ENCODE measurements at places on chromosomes 12 and 14. TPM values are rescaled to one million over a fixed set of nuclear protein-coding genes. Genes with fewer than 3 reads are reported as not detected.

TAS2R20 gene
- total RNA-seq, result 2.2 TPM

PLD4 gene
- not detected for total RNA-seq

MSRB3 gene
- total RNA-seq, result not detected

DNA sequence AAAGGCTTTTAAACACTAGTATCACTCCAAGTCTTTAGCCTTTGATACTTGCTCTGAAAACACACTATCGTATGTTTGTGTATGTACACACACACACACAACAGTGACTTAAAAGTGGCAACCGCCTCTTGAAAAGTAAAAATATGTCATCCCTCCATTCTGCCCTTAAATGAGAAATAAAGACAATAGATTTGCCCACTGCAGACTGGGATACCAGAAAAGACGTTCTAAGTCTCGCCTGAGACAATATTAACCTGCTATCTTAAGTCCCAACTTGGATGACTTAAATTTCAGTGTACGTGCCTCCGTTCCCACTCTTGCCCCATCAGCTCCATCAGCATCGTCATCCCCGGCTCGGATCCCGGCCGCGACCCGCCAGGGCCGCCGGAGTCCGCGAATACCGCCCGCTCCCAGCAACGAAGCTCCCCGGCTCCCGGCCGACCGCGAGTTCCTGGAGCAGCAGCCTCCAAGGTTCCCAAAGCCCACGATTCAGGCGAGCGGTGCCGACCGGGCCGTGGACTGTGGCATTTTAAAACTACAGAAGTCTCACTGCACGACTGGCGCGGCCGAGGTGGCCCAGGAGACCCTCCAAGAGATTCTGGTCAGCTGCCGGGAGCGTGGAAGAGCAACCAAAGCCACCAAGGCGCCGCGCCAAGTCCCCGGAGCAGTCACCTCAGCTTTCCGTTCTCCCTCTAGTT, 2.8 kb upstream of the ARID2 start:
- peak; percentile 37 for DNase-seq

DNA sequence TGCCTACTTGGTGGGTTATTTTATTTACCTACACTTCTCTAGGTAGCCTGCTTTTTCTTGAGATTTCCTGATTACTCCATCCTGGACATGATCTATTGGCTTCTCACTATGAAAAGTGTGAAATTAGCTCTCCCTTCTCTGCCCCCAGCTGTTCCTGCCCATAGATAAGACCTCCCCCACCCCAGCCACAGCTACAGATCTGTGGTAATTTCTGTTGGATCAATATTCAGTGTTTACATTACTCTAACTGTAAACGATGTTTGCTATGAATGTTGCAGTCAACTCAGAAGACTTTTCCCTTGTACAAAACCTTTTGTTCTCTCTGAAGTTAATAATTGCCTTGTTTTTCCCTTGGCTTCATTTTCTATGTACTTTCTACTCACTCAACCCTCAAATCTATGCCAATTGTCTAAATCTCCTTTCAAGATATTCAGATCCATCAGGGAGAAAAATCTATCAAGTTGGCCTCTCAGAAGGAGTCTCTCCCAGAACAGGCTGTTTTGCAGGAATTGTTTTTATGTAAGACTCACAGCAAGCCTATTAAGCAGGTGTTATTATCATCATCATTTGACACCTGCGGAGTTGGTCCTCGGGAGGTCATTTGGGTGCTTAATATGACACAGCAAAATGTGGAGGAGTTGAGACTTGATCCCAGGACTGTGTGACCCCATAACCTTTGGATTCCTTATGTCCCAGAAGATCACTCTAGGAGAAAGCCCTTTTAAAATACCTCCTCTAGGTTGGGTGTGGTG, 227.4 kb downstream of the SUDS3 start:
- no peak for DNase-seq

ETNK1 gene
- 68.6 TPM for total RNA-seq

POTEM gene
- not detected for total RNA-seq

DNA sequence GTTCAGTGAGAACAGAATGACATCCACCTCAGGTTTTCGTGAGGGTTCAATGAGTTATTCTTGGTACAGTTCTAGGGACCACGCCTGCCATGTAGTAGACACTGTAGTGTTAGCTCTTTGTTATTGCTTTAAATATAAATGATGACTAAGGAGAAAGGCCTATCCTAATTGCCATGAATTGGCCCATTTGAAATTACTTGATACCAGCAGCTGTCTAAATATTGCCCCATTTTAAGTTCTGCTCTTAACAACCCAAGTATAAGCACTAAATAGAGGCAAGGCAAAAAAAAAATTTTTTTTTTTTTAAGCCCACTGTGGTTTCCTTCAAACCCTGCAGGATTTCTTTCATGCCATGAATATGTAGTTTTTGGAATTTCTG, 84.5 kb downstream of the BORCS5 start:
- DNase-seq, result no peak

DNA sequence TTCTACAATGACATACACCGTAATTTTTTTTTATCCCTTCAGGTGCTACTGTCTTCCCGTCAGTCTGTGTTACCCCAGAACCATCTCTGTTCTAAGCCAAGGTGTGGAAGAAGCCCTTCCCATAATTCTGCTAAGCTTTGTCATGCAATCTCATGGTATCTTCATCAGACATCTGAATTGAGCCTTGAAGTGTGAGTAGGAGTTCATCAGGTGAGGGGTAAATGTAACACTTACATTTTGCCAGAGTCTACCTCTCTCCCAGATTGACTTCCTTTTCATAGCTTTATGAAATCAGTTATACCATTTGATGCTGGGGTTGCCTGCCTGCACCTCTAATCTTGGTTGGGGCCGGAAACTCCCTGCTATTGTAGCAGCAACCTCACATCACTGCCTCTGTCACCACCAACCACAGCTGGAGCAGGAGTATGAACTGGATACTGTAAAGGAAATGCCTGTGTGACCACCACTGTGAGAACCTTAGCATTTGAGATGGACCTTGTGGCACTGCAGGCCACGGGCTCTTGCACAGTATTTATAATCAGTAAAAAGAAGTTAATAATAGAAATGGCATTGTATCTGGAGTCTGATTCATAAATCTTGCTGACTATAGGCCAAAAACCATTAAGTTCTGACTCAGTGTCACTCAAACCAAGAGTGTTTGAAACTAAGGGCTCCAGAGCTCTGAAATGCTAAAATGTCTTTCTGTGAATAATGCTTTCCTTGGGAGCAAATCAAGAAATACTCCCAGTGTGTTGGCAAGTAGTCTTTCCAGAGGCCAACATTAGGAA, 58.7 kb upstream of the STK38L start:
- DNase-seq, result peak; percentile 74

- DNase-seq, result no peak
Observed at GRCh38 chr14:34354556-34354955, 107.5 kb downstream of the SPTSSA start.

- no peak for DNase-seq
Observed at GRCh38 chr14:46686652-46687051, 35.1 kb upstream of the RPL10L start.

GRCh38 chr12:93702707-93703315, 25.6 kb downstream of the CRADD start:
- no peak for DNase-seq

SLC25A47 gene
- total RNA-seq, result not detected

GRCh38 chr14:89681086-89682018, 264.3 kb upstream of the FOXN3 start:
- peak; percentile 47 for DNase-seq

DNA sequence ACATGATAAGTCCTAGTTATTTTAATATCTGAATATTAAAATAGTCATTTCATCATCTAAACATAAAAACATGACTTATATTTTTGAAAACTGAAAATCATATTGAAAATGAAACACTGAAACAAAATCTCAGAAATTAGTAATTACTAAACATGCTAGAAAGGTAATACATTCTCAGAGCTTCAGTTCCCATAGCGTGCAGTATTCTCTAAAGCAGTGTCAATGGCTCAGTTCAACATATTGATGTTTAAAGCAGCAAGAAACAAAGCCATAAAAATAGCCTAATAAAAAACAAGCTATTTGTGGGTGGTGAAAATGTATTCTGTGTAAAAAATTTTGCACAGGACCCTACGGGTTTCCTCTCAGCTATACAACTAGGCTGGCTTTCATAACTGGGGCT, 1337.4 kb downstream of the FSCB start:
- DNase-seq, result no peak

DNA sequence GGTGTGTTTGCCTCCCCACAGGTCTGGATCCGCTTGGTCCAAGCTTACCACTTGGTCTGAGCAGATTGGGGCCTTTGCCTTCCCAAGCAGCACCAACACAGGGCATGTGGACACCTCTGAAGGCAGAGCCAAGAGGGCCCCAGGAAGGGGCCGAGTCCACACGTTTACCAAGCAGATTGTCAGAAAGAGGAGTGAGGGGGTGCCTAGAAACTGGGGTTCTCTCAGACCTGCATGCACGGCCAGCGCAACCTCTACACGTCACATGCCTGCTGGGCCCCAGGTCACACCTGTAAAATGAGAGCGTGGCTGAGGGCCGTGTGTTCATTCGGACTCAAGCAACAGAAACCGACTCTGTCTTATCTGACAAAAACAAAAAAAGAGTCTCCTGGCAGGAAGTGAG, 96.9 kb downstream of the PAPOLA start:
- DNase-seq, result no peak

GRCh38 chr14:29823816-29824215, 103.8 kb downstream of the PRKD1 start:
- no peak for DNase-seq

- DNase-seq, result no peak
Observed at GRCh38 chr12:106644335-106645073, 61.7 kb downstream of the RFX4 start.

GRCh38 chr14:24944800-24945199, 105.1 kb downstream of the STXBP6 start:
- DNase-seq, result no peak

GALNT9 gene
- total RNA-seq, result not detected

ZNF410 gene
- 50.2 TPM for total RNA-seq

MMP17 gene
- total RNA-seq, result not detected

GRCh38 chr12:91290354-91290753, 107.7 kb upstream of the DCN start:
- no peak for DNase-seq

DHH gene
- 0.16 TPM for total RNA-seq

DNA sequence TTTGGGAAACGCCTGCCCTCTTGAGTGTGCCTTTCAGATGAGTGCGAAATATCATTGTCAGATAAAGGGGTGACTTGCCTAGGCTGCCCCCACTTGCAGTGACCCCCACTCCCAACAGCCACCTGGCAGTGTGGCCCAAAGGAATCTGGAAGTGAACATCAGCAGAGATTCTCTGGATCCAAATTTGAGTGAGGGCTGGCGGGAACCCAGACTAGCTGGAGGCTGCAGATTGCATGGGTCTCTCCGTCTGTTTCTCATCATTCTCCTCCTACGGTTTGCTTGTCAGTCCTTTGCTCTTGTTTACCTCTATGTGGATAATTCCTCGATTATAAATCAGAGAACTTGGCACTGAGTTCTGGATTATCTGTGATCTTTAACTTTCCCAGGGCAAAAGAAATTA, 280.8 kb downstream of the ZFP36L1 start:
- no peak for DNase-seq

DNA sequence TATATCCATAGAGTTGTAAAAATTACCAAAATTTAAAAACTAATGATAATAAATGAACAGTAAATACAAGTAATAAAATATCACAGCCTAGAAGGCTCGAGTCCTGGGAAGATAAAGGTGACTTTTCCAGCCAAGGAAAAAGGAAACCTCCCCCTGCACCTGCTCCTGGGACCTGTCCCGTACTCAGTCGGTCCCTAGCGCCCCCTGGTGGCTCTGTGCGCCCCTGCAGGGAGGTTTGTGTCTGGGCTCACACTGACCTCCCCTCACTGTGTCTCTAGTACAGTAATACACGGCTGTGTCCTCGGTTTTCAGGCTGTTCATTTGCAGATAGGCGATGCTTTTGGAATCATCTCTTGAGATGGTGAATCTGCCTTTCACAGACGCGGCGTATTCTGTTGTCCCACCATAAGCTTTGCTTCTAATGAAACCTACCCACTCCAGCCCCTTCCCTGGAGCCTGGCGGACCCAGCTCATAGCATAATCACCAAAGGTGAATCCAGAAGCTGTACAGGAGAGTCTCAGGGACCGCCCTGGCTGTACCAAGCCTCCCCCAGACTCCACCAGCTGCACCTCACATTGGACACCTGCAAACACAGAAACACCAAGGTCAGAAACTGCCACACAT, 1030.4 kb downstream of the TMEM121 start:
- DNase-seq, result peak; percentile 80

DNA sequence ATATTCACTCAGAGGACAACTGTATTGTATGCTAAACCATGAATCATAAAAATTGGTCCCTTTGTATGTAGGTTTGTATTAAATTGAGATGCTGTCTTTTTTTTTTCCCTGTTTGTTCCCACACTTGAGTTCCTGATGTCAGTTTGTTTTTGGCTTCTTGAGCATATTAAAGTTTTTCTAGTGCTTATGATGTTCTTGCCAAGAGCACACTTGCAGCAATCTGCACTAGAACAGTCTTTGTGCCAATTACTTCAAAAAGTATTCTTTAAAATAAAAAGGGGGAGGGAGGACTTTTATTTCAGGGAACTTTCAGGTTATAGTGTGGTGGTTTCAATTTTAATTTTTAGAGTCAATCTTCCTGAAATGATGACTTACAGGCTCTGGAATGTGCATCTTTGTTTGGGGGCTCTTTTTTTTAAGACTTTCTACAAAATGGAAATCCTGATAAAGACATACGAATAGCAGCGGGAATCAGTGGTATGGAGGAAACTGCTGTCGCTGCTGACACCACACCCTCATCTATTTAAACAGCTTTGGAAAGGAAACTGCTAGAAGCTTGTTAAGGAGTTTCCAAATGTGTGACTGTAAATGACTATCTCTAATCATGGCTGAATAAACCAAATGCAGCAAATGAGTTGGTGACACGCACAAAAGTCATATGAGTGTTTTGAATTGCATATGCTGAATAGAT, 188.6 kb downstream of the EGLN3 start:
- no peak for DNase-seq

DNA sequence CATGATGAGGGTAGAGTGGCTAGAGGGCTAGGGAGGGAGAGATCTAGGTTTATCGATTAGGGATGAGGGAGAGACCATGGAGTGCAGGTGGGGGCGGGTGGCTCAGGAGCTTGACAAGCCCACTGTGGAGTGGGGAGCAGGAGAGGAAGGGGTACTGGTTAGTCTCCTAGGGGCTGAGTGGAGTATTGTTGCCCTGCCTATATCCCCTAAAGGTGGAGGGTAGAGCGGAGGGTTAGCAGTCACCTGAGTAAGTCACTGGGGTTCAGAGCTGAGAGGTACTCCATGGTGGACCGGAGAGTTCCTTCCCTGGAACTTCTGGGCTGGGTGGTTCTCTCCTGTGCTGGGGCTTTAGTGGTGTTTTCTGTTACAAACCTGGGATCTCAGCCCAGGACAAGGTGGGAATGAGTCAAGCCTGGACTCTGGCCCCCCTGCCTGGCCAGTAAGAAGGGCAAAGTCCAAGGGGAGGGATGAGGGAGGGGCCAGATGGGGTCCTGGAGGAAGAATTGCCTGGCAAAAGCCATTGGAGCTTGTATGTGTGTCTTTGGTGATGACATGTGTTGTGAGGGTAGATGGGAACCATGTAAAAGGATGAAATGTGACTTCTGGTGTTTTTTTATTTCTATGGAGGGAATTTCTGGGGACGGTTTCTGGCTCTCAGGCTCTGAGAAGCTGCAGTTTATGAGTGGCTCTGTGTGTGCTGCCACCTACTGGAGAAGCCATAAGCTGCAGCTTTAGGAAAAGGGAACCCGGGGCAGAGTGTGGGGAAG, at the start of gene CIDEB:
Gene CIDEB (minus strand): TSS at position 403 of the 767 bp plus-strand sequence. CDS start 119 bp downstream, at position 284.
- peak; percentile 69 for DNase-seq
